G401 (cell line): ENCODE measurements at places on chromosomes 12 and 14. TPM values are rescaled to one million over a fixed set of nuclear protein-coding genes. Genes with fewer than 3 reads are reported as not detected.

GRCh38 chr12:97886511-97887176 is 424.0 kb downstream of the RMST start:
- DNase-seq: no peak

- DNase-seq: no peak
Measured at GRCh38 chr12:96501908-96502307, 12.5 kb downstream of the CFAP54 start.

DNA sequence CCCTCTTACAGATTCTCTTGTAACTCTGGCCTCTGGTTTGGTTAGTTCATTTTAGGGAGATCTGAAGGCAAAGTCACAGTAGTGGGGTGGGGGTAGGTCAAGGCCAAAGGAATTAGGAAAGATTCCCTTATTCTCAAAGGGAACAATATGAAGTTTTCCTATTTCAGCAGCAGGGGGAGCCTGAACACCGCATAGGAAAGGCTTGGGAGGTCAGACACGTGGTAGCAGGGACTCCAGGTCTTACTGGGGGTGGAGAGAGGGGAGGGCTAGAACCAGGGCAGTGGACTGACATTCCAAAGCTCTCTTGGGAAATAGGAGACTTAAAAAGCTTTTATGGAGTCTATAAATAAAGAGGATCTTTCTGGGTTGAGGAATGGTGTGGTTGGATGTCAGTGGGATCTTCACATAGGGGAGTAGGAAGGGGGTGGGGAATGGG is 1.3 kb downstream of the ZC3H10 start:
- peak; percentile 83 for DNase-seq

Gene MYRFL
- total RNA-seq: not detected in 2 replicates

DNA sequence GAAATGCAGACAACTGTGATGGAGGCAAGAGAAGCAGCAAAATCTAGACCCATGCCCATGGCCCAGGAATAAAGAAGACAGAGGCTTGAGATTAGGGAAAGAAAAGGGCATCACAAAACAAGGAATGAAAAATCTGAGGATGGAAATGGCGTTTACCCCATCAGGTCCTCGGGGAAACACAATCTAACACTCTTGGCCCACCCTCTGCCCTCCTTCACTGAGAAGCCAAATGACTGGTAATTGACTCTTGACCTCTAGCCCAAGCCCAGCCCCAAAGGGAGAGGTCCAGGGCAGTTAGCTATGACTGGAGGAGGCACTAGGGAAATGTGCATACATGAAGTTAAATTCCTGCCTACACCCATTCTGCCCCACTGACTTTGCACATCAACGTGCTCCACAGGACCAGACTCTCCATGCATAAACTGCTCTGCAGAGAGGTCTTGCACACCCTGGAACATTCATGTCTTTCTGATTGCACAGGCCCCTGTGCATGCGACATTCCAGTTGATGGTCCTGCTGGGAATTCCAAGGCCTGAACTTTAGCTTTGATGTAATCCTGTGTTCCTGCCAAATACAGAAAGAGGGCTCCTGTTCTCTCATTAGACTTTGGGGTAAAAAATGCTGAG is 5.7 kb downstream of the ZFHX2 start:
- DNase-seq: no peak

DNA sequence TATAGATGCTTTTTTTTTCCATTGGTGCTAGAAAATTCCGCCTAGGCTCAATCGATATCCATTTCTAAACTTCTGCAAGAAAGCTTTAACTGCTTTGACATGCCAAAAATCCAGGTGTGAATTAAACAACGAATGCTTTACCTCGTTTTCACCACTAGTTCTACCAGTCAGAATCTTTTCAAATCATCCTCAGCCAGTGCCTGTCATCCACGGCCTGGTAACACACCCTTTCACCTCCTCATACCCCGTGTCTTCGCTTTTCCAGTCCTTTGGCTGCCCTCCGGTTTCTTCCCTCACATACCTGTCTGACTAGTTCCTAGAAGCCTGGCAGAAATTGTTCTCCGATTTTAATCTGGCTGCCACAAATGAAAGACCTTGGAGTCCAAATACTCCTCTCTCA is 1.4 kb upstream of the PHC1 start:
- DNase-seq: peak; percentile 59

GRCh38 chr12:76927170-76927784 is 48.5 kb upstream of the CSRP2 start:
- DNase-seq: peak; percentile 19

DNA sequence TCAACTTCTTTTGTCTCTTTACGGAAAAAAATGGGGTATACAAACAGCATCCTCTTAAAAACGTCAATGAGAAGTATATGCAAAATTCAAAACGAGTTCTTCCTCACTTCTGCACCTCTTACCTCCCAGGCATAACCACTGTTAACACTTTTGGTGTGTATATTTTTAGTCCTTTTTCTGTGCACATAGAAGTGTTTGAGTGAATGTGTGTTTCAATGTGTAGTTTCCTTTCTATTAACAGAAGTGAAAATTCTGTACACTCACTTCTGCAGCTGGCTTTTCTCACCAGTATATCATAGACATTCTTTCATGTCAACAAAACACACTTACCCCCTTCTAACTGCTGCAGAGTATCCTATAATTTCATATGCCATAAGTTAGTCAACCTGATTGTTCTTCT is 5.4 kb downstream of the UBR7 start:
- DNase-seq: no peak

- DNase-seq: no peak
Measured at GRCh38 chr12:12425001-12425400, 68.1 kb downstream of the BORCS5 start.

- peak; percentile 94 for DNase-seq
Measured at GRCh38 chr14:70416725-70417349, at the start of gene SYNJ2BP. Gene SYNJ2BP, minus strand, starts transcription at chr14:70417090. Its CDS starts 127 bp downstream, at chr14:70416963.

Gene LUM
- total RNA-seq: not detected in 2 replicates

Gene VASH1
- total RNA-seq: 8.6 and 11.6 TPM in 2 replicates

DNA sequence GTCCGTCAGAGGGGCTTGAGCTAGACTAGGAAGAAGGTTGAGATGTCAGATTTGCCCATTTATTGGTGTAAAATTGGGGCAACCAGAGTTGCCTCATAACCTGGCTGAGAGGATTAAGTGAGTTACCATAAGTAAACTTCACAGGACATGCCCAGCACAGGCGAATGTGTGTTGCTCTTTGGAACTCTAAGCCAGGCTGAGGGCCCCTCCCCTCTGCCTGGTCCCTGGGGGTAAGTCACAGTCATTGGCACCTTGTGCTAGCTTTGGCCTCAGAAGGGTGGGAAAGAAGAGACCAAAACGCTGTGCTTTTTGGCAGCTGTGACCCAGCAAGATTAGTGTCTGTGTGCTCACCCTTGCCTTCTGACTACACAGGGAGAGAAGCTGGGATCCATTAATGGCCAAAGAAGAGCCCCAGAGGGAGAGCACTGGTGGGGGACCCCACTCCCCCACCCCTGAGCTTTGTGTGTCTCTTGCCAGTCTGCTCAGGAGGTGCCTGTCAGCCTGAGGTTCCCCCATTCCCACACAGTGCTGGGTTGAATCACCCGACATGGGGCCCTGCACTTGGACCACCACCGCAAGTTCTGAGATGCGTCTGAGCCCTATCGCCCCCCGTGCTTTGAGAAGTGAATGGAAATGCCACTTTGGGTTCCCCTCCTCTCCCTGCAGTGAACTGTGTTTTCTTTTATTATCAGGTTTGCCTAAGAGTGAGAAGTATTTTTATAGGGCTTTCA is 74.1 kb downstream of the CACNA1C start:
- DNase-seq: no peak

DNA sequence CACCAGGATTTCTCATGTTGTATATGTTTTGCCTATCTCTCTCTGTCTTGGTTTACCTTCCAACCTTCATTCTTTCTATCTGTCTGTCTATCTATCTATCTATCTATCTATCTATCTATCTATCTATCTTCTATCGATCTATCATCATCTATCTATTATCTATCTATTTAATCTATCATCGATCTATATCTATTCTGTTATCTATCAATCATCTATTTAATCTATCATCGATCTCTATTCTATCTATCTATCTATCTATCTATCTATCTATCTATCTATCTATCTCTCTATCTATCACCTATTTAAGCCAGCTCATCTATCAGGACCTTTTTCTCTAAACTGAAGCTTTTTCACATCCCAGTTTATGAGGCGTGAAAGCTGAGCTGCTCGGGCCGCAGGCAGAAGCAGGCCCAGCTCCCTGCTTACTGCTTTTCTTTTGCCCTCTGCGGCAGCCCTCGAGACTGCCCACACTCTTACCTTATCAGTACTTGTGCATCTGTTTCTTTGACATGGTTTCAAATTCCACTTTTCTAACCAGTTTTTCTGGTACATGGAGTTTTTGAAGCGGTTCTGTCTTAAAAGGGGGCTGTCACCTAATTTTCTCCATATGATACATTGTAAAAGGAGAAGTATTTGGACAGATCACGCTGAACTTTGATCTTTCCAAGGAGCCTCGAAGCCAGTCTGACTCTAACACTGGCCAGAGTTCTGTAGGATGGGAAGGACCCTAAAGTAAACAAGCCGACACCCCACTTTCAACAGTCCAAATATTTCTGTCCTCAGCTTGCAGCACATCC is 44.4 kb upstream of the GSG1 start:
- DNase-seq: no peak

DNA sequence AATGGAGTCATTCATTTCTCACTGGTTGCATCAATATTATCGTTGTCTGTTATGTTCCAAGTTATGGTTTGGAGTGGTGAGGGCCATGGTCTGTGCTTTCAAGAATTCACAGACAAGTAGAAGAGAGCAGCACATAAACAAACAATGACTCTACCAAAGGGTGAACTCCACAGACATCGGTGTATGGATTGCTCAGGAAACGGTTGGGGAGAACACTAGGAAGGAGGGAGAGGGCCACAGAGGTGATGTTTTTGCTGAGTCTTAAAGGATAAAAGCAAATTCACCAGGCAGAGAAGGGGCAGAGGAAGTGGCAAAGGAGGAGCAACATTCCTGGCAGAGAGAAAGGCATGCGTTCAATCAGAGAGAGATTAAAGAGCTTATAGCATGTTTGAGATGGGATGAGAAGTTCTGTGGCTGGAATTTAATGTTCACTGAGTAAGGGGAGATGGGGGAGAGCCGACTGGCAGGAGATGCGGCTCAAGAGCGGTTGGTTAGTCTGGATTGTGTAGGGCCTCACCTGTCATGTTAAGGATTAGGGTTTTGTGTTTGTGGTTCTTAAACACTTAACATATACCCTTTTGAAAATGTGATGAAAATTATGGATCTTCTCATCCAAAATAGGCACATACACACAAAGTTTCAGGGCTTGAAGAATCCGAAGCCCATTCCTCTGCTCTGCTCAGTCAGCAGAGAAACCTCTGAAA is 42.3 kb upstream of the FRMD6 start:
- no peak for DNase-seq

Gene HSPB8
- total RNA-seq: 0.80 TPM in 1 of 2 replicates, not detected in the other

Gene PLA2G1B
- total RNA-seq: not detected in 2 replicates

DNA sequence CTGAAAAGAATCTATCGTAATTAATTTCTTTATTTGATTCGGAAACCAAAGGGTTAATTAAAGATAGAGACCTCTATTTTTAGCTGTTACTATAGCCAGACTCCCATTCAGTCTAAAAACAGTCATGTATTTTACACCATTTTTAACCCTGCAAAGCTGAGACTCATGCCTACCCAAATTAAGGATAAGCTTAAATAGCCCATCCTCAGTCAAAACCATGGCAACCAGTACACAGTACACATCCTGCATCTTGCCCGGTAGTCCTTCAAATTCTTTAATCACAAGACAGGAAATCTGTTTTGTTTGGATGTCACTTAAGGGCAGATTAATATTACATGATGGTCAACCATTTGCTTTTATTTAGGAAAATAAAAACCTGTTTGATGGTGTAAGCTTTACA is 25.5 kb upstream of the KCNK10 start:
- no peak for DNase-seq

- no peak for DNase-seq
Measured at GRCh38 chr12:95380997-95381786, 92.8 kb upstream of the METAP2 start.

DNA sequence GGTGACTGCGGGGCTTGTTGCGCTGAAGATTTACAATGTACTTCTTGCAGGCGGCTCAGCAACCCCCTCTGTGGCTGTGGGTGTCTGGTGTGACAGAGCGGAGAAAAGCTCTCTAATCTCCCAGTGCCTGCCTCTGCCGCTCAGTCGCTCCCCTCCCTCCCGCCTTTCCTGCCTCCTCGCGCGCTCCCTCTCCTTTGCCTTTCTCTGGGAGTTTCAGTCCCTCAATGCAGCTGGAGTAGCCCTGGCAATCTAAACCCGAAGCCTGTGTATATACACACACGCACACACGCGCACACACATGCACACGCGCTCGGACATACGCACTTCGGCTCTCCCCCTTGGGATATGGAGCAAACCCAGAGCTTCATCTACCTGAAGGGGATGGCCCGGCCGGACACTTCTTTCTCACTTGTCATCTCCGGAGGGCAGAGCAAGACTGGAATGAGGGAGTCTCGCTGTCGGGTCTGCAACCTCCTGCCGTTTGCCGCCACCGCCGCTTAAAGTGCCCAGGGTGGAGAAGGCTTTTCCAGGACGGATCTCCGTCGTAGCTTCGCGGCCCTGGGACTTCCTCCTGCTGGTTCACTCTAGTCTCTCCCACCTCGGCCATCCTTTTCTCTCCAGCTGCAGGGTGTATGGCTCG is 599 bp upstream of the TRHDE start:
- peak; percentile 81 for DNase-seq

- DNase-seq: no peak
Measured at GRCh38 chr12:12017798-12018197, 52.9 kb upstream of the BCL2L14 start.

GRCh38 chr12:65459545-65459944 is 181.1 kb downstream of the MSRB3 start:
- DNase-seq: no peak

GRCh38 chr12:116325336-116325664 is 47.8 kb upstream of the MED13L start:
- DNase-seq: no peak

- no peak for DNase-seq
Measured at GRCh38 chr14:50704454-50705010, 36.4 kb upstream of the SAV1 start.

GRCh38 chr12:13278249-13278787 is 81.8 kb downstream of the EMP1 start:
- peak; percentile 76 for DNase-seq

DNA sequence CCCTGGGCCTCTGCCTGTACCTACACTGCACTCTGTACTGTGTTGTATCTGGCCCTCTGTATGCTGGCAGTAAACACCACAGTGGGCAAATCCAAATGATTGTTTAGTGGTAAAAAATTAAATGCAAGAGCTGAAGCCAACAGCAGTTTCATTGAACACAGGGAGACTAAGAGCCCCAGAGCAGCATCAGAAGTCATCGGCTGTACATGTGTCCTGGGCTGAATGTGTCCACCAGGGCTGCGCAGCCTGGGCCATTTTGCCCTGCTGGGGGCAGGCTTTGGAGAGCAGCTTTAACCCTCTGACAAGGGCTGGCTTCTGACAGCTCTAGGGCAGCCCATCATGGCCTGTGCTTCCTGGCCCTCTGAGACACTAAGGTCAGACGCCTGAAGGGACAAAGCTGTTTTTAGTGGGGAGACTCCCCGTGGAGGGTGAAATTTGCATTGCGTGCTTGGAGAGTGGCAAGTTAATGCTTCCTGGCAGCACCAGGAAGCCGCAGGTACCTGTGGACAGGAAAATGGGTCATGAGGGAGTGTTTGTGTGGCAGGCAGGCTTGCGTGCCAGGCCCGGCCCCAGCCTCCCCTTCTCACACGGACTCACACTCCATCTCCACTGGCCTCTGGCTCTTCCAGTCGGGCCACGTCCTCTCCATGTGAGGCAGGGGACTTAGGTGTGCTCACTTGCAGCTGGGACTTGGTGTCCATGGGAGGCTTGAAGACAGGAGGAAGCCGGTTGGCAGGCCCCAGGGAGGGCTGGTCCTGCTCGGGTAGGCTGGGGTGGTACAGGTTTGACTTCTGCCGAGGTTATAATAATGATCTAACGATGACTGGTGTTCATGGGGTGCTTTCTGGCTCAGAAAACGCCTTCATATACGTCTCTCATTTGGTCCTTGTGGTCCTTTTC is 150.1 kb downstream of the TSPAN9 start:
- no peak for DNase-seq
